Activated naive CD8-positive, alpha-beta T cell treated with anti-CD3 and anti-CD28 coated beads for 36 hours (primary cell): ENCODE measurements at places on chromosomes 16 and 17.

- peaks cover 4% of the 10 kb centered on the region for H3K36me3 ChIP-seq
- H3K27ac ChIP-seq = no peak overlapping the region
- H3K4me1 ChIP-seq = peaks cover 15% of the 10 kb centered on the region
- no peak overlapping the region for H3K4me3 ChIP-seq
These were observed 18.6 kb downstream of the GRIN2C start for GRCh38 chr17:74840989-74841666.

- H3K4me1 ChIP-seq = no peaks in the 10 kb centered on the region
- H3K36me3 ChIP-seq = no peaks in the 10 kb centered on the region
- H3K27ac ChIP-seq = no peak overlapping the region
- peaks cover 4% of the 10 kb centered on the region for H3K27me3 ChIP-seq
- DNase-seq = no peak
These were observed 111.7 kb upstream of the FOXF1 start for GRCh38 chr16:86398622-86399021.

DNA sequence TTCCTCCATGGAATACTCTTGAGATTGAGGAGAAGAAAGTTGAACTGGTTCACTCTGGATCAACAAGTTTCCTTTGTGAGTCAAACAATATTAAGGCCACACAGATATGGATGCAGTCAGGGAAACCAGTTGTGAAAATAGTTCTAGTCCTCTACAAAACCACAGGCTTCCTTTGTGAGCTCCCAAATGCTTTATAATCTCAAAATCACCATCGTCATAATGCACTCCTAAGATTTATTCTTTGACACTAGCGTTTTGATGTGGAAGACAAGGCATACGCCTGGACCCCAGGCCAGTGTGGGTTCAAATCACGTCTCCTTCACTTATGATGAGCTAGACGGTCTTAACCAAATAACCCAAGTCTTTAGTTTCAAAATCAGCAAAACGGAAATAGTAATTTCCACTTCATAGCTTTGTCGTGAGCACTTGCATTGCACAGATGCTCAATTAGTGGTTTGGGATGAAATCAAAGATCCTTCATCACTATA is 142.6 kb downstream of the STX8 start:
- peaks cover 11% of the 10 kb centered on the region for H3K4me1 ChIP-seq
- no peak overlapping the region for H3K4me3 ChIP-seq
- H3K27me3 ChIP-seq = no peaks in the 10 kb centered on the region
- no peak overlapping the region for H3K27ac ChIP-seq
- no peak for DNase-seq
- peaks cover 8% of the 10 kb centered on the region for H3K36me3 ChIP-seq

- H3K27me3 ChIP-seq = no peaks in the 10 kb centered on the region
- peak; percentile 59 for DNase-seq
- peaks cover 16% of the 10 kb centered on the region for H3K4me1 ChIP-seq
- H3K4me3 ChIP-seq = peak overlapping the region; percentile 34
- H3K36me3 ChIP-seq = no peaks in the 10 kb centered on the region
These were observed 578 bp downstream of the RAC3 start for GRCh38 chr17:82031885-82032627.

DNA sequence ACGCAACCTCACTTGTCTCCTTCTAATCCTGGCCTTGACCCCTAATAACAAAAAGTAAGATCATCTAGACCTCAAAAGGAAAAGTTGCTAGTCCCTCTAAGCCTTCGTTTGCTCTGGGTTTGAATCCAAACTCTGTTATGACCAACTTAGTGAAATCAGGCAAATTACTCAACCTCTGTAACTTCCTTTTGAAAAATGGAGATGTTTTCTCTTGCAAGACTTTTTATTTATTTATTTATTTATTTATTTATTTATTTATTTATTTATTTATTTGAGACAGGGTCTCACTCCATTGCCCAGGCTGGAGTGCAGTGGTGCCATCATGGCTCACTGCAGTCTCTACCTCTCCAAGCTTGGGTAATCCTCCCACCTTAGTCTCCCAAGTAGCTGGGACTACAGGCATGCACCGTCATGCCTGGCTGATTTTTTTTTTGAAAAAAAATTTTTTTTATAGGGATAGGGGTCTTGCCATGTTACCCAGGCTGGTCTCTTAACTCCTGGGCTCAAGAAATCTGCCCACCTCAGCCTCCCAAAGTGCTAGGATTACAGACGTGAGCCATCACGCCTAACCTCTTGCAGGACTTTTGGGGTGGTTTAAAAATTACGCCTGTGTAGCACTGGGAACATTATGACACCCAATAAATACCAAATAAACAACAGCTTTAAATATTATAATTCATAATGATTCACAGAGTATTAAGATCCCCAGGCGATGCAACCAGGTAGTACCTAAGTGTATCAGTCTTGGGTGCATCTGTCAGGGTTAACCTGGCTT is 63.4 kb downstream of the PITPNC1 start:
- peak overlapping the region; percentile 85 for H3K4me3 ChIP-seq
- H3K4me1 ChIP-seq = peaks cover 81% of the 10 kb centered on the region
- no peaks in the 10 kb centered on the region for H3K27me3 ChIP-seq

DNA sequence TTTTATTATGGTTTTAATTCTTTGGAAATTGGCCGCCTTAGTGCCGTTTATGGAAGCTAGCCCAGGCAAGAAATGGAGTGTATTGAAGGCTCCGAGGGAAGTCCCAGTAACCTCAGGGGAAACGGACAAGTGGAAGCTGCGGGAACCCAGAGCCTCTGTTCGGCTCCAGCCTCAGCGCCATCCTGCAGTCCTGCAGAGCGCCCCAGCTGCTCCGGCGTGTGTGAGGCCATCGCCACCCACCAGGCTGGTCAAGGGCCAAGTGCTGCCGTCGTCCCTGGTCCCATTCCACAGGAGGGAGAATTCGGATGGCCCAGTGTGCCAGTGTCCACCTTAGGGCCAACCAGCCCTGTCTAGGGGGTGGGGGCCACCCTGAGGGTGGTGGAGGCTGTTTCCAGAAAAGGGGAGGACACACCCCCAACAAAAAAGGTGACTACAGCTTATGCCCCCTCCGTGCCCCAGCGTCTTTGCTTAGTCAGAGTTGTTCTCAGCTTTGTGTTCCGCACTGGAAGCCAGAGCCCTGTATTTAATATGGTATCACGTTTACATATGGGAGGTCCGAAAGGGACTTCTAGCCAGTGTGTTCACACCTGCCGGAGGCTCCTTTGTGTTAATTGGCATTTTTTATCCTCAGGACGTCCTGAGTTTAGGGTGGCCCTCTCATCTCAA is 13.0 kb downstream of the MGRN1 start:
- DNase-seq = no peak
- peaks cover 3% of the 10 kb centered on the region for H3K36me3 ChIP-seq
- no peaks in the 10 kb centered on the region for H3K27me3 ChIP-seq
- H3K4me3 ChIP-seq = no peak overlapping the region
- no peak overlapping the region for H3K27ac ChIP-seq

DNA sequence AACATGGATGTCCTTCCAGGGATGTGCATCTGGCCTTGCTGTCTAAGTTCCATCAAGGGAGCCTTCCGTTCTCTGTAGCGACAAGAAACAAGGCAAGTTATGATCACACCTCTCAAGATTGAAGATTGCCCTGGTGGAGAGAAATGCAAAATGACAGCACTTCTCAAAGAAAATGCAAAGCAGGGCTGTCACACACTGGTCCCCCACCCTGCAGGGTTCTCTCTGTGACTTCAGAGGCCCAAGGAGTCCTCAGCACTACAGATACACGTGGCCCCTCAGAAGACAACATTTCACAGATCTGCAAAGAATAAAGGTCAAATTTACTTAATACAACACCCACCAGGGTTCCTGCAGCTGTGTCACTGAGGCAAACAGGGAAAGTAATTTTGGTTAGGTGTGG is 60.7 kb upstream of the TEX2 start:
- peaks cover 54% of the 10 kb centered on the region for H3K4me1 ChIP-seq
- DNase-seq = peak; percentile 17
- no peak overlapping the region for H3K4me3 ChIP-seq
- H3K27me3 ChIP-seq = no peaks in the 10 kb centered on the region

GRCh38 chr17:27602721-27603420 is 28.1 kb upstream of the LGALS9 start:
- no peak overlapping the region for H3K27ac ChIP-seq
- peaks cover 5% of the 10 kb centered on the region for H3K4me1 ChIP-seq
- DNase-seq = peak; percentile 64
- no peaks in the 10 kb centered on the region for H3K27me3 ChIP-seq
- H3K4me3 ChIP-seq = no peak overlapping the region

- H3K27ac ChIP-seq = peak overlapping the region; percentile 99
- DNase-seq = no peak
- no peaks in the 10 kb centered on the region for H3K27me3 ChIP-seq
- peaks cover 82% of the 10 kb centered on the region for H3K4me1 ChIP-seq
These were observed 9.2 kb downstream of the FMNL1 start for GRCh38 chr17:45230787-45231480.

- peaks cover 6% of the 10 kb centered on the region for H3K27me3 ChIP-seq
- no peaks in the 10 kb centered on the region for H3K36me3 ChIP-seq
- peaks cover 20% of the 10 kb centered on the region for H3K4me1 ChIP-seq
- no peak for DNase-seq
- H3K4me3 ChIP-seq = no peak overlapping the region
- no peak overlapping the region for H3K27ac ChIP-seq
These were observed 6.7 kb downstream of the ARHGAP27 start for GRCh38 chr17:45425984-45426413.

- H3K4me1 ChIP-seq = peaks cover 5% of the 10 kb centered on the region
- H3K27ac ChIP-seq = no peak overlapping the region
- H3K27me3 ChIP-seq = peaks cover 27% of the 10 kb centered on the region
- H3K36me3 ChIP-seq = no peaks in the 10 kb centered on the region
- no peak for DNase-seq
These were observed 14.3 kb downstream of the ZP2 start for GRCh38 chr16:21197112-21197511.

DNA sequence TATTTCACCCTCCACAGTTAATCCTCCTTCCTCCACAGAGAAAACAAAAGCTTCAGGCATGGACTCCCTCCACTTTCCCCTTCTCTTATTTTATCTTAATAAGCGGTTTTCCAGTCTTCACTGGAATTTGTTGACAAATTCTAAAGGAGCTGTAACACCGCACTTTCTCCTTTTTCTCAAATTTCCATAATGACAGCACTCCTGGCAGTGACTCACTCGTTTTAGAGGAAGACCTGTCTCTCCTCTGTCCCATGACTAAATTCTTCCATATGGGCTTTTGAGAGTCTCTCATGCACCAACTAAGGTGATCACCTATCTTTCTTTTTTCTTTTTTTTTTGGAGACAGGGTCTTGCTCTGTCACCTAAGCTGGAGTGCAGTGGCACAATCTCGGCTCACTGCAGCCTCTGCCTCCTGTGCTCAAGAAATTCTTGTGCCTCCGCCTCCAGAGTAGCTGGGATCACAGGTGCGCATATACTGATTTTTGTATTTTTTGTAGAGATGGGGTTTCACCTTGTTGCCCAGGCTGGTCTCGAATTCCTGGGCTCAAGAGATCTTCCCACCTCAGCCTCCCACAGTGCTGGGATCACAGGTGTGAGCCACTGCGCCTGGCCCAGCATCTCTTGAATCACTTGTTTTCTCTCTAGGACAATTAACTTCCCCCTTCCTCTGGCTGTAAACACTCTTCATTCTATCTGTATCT is 7.7 kb downstream of the ITGAM start:
- peaks cover 5% of the 10 kb centered on the region for H3K27me3 ChIP-seq
- no peak for DNase-seq
- peaks cover 3% of the 10 kb centered on the region for H3K36me3 ChIP-seq
- H3K27ac ChIP-seq = peak overlapping the region; percentile 32
- peaks cover 35% of the 10 kb centered on the region for H3K4me1 ChIP-seq

DNA sequence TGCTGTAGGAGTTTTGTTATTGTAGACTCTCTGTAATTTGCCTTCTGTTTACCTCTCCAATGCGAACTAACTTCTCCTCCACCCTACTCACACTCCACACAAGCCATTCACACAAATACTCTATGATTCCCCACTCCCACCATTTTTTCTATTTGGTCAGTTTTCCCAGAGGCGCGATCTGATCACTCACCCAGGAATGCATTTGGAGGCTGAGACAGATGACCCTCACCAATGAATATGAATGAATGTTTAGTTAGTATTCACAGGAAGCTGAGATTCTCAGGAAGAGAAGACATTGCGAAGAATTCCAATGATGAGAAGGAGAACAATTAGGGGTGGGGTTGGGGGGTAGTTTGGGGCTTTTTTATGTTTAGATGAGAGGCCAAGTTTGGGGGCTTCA is 10.5 kb upstream of the ANKFN1 start:
- H3K4me1 ChIP-seq = no peaks in the 10 kb centered on the region
- no peak overlapping the region for H3K4me3 ChIP-seq
- H3K27me3 ChIP-seq = peaks cover 3% of the 10 kb centered on the region
- no peak for DNase-seq

DNA sequence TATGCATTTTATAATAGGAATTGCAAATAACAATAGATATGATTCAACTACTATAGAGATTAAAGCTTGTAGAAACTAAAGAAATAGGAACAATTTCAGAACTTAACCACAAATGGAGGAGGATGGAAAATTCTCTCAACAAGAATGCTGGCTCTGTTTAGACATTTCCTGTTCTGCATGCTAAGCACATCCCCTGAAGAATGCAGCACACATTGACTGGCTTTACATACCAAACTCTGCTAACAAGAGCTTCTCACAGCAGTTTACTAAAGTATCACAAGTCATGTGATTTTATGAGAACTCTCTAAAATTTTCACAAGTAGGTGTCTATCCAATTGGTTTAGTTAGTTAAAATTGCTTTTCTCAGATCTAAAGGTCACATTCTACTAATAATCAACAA is 85.2 kb downstream of the SPAG9 start:
- no peak overlapping the region for H3K4me3 ChIP-seq
- no peak overlapping the region for H3K27ac ChIP-seq
- H3K4me1 ChIP-seq = peaks cover 26% of the 10 kb centered on the region
- H3K36me3 ChIP-seq = peaks cover 16% of the 10 kb centered on the region
- DNase-seq = no peak
- H3K27me3 ChIP-seq = no peaks in the 10 kb centered on the region

DNA sequence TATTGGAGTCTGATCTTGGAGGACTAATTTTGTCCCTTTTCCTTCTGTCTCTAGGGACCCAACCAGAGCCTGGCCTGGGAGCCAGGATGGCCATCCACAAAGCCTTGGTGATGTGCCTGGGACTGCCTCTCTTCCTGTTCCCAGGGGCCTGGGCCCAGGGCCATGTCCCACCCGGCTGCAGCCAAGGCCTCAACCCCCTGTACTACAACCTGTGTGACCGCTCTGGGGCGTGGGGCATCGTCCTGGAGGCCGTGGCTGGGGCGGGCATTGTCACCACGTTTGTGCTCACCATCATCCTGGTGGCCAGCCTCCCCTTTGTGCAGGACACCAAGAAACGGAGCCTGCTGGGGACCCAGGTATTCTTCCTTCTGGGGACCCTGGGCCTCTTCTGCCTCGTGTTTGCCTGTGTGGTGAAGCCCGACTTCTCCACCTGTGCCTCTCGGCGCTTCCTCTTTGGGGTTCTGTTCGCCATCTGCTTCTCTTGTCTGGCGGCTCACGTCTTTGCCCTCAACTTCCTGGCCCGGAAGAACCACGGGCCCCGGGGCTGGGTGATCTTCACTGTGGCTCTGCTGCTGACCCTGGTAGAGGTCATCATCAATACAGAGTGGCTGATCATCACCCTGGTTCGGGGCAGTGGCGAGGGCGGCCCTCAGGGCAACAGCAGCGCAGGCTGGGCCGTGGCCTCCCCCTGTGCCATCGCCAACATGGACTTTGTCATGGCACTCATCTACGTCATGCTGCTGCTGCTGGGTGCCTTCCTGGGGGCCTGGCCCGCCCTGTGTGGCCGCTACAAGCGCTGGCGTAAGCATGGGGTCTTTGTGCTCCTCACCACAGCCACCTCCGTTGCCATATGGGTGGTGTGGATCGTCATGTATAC is 8.0 kb downstream of the GPRC5C start:
- peaks cover 4% of the 10 kb centered on the region for H3K4me1 ChIP-seq
- peaks cover 3% of the 10 kb centered on the region for H3K36me3 ChIP-seq
- H3K27me3 ChIP-seq = peaks cover 20% of the 10 kb centered on the region
- no peak overlapping the region for H3K4me3 ChIP-seq

GRCh38 chr16:80092681-80093080 is 448.1 kb upstream of the DYNLRB2 start:
- peaks cover 3% of the 10 kb centered on the region for H3K27me3 ChIP-seq
- no peak overlapping the region for H3K27ac ChIP-seq
- H3K36me3 ChIP-seq = no peaks in the 10 kb centered on the region
- no peaks in the 10 kb centered on the region for H3K4me1 ChIP-seq
